ENCODE measurements at places on chromosomes 1 and 21. TPM values are rescaled to one million over a fixed set of nuclear protein-coding genes. Genes with fewer than 3 reads are reported as not detected.

DNA sequence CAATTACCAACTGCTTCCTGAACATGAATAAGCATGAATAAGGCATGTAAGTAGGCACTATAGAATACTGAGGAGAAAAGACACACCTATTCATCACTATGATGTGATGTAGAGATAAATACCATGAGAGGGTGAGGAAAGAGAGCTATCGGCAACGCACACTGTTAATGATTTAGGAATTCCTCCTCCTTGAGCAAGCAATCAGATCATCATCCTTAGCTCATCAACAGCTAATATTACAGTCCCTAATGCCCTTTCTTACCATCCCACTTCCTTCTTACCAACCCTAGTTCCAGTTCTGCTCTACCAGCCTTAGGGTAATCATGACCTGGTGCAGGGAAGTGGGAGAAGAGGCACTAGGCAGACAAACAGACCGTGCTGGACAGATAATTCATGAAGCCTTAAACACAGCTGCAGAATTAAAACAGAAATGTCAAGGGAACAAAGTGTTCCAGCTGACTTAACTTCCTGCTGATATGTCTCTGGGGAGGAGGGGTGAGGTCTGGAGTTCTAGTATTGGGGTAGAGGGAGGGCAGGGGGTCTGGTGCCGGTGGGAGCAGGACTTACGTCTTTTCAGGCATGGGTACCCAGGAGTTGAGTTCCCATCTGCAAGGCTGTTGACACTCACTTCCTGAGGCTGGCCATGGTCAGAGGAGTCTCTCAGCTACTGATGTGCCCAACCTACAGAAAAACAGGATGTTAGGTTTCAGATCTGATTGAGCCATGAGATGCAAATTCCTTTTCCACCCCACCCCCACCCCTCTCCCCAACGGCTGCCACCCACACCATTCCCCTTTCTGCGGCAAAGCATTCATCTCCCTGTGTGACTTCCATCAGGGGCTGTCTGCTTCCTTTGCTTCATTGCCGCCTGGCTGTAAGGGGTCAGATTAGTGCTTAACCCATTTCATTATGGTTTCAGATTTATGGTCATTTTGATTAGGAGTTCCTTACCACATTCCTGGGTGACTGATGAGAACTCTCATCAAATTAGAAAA, 12.6 kb upstream of the RCSD1 start:
- no peak for DNase-seq

GRCh38 chr1:119554183-119554582, 47.2 kb downstream of the HSD3B1 start:
- DNase-seq = no peak

- no peak for DNase-seq
Observed at GRCh38 chr1:19013826-19014548, 57.5 kb upstream of the IFFO2 start.

GRCh38 chr21:28444557-28444956, 548.1 kb downstream of the LTN1 start:
- no peak for DNase-seq

- no peak for DNase-seq
Observed at GRCh38 chr1:152983743-152984142, at the start of gene SPRR1A. TSS of gene SPRR1A (plus strand) at chr1:152984081. CDS start at chr1:152985231, 1,150 bp downstream.

The GPR37L1 gene
- 0.03 TPM for polyA plus RNA-seq

- no peak for DNase-seq
Observed at GRCh38 chr21:42922918-42923317, 2.5 kb downstream of the ERVH48-1 start.

GRCh38 chr1:236535662-236536161, 11.9 kb downstream of the LGALS8 start:
- DNase-seq = no peak

- no peak for DNase-seq
Observed at GRCh38 chr1:99062192-99062591, 57.5 kb upstream of the PLPPR5 start.

GRCh38 chr1:153248176-153248879, 11.2 kb upstream of the LORICRIN start:
- DNase-seq = no peak

- DNase-seq = no peak
Observed at GRCh38 chr1:155253797-155254196, 1.5 kb downstream of the ENTREP3 start.

GRCh38 chr21:41378849-41379248, 17.0 kb downstream of the MX2 start:
- no peak for DNase-seq

- DNase-seq = no peak
Observed at GRCh38 chr1:70977575-70977974, 70.0 kb downstream of the PTGER3 start.

DNA sequence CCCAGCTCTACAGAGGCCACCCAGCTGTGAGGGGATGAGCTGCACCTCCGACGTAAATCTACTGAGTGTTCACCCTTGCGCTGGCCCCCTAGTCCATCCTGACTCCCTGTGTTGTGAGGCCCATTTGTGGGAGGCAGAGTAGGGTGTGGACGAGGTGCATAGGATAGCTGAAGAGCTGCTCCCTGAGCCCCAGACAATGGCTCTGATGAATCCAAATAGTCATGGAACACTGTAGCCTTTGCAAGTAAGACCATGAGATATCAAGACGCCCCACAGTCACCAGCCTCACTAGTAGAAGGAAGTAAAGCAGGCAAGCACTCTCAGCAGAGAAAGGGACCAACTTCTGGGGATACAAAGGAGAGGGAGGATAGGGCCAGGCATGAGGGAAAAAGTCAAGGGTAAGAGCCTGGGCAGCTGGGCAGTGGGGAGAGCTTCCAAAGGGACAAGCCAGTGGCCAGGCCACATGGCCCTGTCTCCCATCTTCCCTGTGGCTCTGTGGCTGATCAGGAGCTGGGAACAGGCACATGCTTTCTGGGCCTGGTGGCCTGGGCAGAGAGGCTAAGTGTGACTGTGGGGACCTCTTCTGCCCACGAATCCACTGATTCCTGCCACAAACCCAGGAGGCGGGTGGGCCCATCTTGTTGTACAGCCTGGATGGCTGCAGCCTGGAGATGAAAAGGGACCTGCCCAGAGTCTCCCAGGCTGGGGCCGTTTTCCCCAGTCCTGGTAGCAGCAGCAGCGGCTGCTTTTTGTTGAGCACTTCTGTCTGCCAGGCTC, 55.5 kb upstream of the EPS8L3 start:
- no peak for DNase-seq

DNA sequence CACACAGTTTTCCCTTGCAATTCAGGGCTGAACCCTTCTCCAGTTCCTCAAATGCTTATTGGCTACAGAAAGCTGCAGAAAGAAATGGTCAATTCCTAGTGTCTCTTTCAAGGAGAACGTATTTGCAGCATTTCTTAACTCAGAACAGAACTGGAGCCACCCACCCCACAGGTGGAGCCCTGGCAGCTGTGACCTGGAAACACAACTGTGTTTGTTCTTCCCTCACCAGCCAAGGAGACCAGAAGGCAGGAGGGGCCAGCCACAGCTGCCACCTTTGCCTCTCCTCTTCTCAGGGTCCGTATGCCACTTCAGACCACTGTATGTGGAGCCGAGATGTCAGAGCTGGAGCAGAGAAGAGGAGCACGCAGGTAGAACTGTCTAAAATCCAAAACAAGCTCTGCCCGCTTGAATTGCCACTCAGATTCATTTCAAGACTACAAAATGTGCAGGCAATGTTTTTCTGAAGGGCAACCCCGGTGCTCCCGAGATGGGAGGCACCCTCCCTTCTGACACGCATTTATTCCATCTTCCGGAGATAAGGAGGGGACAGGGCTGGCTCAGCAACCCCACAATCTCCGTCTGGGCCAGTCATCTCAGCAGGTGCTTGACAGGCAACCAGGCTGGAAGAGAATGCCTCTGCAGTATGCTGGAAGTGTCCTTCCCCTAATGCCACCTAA, 16.7 kb downstream of the CD247 start:
- DNase-seq = no peak

- DNase-seq = no peak
Observed at GRCh38 chr1:228317891-228318810, 88.5 kb downstream of the TRIM11 start.

The SLC1A7 gene
- 0.26 TPM for polyA plus RNA-seq

The GPA33 gene
- 1.2 TPM for polyA plus RNA-seq

DNA sequence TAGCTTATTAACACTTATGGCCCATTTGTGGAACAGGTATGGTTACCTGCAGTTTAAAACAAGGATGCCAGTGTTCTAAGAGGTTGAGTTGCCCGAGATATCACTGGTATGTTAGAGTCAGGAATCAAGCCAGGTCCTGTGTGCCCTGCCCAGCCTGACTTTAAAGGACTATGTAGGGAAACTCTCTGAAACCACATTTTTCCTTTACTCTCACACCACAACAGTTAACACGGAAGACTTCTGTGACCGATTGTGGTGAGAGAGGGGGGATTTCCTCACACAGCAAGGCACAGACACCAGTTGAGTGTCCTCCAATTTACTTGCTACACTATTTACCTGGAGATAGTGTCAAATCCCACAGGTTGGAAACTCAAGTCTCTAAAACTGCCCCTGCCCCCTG, 47.8 kb downstream of the UCK2 start:
- DNase-seq = no peak

GRCh38 chr1:210143465-210144062, 89.0 kb upstream of the SERTAD4 start:
- peak; percentile 29 for DNase-seq

DNA sequence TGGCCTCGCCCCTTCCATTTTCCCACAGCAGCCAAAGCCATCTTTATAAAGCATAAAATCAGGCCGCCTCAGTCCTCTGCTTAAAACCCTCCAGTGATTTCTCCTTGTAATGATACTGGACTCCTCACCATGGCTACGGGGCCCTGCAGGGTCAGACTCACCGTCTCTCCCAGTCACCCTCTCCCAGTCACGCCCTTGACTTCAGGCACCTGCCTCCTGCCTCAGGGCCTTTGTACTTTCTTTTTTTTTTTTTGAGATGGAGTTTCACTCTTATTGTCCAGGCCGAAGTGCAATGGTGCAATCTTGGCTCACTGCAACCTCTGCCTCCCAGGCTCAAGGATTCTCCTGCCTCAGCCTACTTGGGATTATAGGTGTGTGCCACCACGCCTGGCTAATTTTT, 47.8 kb downstream of the PIK3CD start:
- no peak for DNase-seq

DNA sequence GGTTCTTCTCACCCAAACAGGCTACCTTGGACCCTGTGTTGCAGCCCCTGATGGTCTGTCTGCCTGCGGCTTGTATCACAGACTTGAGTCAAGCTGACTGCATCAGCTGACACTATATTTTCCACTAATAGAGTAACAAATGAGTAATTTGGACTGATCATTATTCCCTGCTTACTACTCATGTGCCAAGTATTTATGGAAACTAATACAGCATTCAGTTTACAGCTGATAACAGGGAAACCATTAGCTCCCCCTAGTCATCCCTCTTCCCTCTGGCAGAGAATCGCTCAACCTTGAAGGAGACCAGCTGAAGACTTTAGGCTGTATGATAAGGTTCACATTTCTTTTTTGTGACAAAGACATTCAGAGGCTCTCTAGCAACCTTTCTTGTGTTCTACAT, 116.6 kb upstream of the SYT6 start:
- no peak for DNase-seq

DNA sequence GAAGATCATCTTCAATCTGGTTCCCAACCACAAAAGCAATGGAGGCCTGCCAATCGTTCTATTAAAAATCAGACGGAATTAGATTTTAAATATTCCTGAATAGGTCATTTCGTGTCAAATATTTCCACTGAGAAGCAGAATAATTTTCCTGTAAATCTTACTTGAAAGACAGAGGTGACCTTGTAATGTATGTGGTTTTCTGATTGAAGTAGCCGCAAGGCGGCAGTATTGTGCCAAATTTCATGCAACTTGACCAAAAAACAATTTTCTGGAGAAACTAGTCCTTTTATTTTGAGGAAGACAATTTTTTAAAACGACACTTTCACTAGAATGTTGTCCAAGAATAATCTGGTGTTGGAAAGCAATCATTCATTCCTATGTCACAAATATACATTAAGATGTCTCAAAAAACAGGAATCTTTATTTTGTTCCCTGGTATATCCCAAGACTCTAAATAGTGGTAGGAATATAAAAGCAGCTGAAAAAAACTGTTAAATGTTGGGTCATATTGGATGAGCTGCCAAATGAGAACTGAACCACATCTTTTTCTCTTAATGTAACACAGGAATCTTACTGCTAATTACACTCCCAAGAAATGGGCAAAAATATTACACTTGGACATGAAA, 33.6 kb downstream of the SPAG17 start:
- no peak for DNase-seq

The OR6K3 gene
- 0.08 TPM for polyA plus RNA-seq

DNA sequence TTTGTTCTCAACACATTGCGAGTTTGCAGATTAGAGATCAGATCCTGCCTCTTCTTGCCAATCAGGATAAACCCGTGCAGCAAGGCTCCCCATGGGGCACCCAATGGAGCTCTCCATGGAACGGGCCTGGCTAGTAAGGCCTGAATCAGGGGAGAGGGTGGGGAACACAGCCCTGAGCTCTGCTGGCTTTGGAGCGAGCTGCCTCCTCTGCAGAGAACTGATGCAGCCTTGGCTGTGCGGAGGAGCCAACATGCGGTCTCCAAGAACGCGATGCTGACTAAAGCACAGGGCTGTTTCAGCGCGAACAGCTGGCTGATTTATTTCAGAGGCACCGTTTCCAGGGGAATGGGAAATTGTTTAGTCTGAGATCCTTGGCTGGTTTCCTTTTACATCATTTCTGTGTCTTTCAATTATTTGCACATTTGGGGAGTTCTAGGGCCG, 139.7 kb downstream of the TSEN15 start:
- peak; percentile 71 for DNase-seq

The PIK3R3 gene
- polyA plus RNA-seq = 24.6 TPM

The CLCA4 gene
- polyA plus RNA-seq = not detected

DNA sequence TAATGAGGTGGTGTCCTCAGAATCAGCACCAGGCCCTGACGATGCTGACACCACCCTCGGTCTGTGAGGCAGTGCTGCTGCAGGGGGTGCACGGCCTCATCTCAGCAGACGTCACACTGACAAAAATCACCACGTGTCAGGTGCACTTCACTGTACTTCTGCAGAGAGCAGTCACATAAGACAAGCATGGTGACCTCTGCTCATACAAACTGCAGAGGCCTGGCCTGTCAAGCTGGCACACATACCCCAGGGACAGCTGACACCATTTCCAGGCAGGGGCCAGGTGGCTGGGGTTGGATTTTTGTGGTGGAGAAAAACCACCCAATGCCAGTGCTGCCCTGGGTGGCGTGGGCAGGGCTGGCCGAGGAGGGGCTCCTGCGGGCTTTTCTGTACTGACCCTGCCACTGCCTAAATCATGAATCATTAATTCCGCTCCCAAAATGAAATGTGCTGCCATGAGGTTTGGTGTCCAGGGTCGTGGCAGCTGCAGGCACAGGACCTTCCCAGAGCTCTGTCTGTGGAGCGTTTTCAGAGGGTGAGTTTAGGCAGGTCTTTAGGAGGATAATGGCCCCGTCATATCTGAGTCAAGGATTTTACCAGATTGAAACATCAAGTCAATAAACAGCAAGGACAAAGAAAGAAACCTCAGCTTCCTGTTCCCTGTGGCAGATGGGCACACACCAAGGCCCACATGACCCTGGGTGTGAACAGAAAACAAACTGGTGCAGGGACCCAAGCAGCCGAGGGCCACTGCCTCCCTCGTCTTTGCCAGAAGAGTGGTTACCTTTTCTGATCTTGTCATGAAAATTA, 33.4 kb upstream of the GPR153 start:
- no peak for DNase-seq

- peak; percentile 51 for DNase-seq
Observed at GRCh38 chr1:180598333-180598974, 33.4 kb upstream of the XPR1 start.
